ENCODE measurements at places on chromosomes 1 and 21.

GRCh38 chr1:10538646-10539355, 64.1 kb downstream of the PEX14 start:
- no peak for DNase-seq

DNA sequence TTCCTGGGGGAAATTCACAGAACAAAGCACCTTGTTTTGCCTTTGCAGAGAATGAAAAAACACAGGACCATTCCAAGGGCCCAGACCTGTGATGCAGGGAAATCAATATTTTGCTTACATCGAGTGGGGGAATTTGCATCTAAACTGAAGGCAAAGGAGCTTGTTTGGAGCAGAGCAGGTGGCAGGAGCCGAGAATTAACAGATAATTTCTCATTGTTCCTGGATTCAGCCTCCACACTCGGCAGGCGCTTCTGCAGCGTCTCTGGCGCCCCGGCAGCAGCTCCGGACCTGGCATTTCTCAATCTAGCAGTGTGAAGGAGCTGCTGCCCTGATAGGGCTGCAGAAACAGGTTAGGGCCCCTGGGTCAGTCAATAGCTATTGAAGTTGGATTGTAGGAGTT, 2.0 kb upstream of the SYT6 start:
- no peak for DNase-seq

- DNase-seq = no peak
Observed at GRCh38 chr1:81314513-81315233, 486.1 kb upstream of the ADGRL2 start.

- no peak for DNase-seq
Observed at GRCh38 chr21:35197191-35197590, 148.1 kb upstream of the RUNX1 start.

GRCh38 chr1:32200226-32201010, at the start of gene CCDC28B:
CCDC28B (plus strand) TSS chr1:32200595; CDS start chr1:32201936, 1,341 bp downstream.
- peak; percentile 33 for DNase-seq

DNA sequence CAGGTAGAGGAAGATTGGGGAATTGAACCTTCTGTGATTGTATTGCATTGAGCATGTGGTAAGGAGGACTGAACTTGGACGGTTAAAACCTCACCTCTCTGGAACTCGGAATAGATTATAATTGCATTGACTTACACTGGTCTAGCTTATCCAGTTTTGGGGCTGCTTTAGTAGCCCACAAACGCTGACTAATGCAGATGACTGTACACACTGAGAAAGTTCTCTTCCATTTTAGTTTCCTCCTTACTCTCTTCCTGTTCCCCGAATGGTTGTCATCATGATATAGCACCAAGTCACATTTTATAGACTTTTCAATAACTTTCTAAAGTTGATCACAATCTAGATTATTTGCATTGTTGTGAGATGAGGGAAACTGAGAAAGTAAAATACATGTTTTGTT, 78.2 kb downstream of the NFIA start:
- DNase-seq = no peak

DNA sequence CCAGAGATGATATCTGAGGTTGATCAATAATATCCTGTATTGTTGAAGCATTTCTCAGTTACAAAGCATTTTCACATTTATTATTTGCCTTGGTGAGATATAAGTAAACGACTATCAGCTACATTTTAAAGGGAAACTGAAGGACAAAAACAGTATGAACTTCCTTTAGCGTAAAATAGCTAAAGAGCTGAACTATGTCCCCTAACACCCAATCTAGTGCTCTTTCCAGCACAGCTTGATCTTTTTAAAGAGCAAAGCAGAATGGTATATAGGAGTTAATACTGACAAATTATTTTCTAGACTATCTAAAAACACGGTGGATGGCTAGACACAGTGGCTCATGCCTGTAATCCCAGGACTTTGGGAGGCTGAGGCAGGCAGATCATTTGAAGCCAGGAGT, 3.5 kb downstream of the TRIM33 start:
- DNase-seq = no peak

GRCh38 chr1:30274173-30274970, 449.0 kb downstream of the MATN1 start:
- DNase-seq = no peak

GRCh38 chr1:237684236-237684635, 206.5 kb downstream of the ZP4 start:
- no peak for DNase-seq

- DNase-seq = no peak
Observed at GRCh38 chr1:29330856-29331255, 94.5 kb downstream of the PTPRU start.

GRCh38 chr1:200265881-200266280, 144.0 kb downstream of the ZNF281 start:
- no peak for DNase-seq

GRCh38 chr1:82785268-82785790, 984.6 kb downstream of the ADGRL2 start:
- no peak for DNase-seq

DNA sequence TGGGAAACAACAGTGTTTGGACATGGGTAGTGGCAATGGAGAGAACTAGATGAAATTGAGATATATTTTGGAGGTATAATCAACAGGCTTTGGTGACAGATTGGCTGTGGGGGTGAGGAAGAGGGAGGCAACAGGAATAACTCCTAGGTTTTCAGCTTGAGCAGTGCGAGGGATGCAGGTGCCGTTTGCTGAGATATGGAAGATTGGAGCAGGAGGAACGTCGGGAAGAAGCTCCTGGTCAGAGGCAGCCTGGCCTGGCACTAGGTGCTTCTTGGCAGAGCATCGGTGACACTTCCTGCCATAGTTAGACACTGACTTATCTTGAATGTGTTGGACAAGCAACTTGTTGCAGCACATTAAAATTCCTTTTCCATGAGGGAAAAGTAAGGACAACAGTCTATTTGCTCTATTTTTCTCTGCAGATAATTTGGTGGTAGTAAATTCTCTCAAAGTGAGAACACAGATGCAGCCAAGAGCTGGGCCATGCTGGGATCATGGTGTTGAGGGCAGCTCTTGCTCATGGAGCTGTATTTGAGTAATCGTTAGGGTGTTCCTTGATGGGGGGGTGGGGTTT, 21.5 kb upstream of the MYSM1 start:
- DNase-seq = no peak

DNA sequence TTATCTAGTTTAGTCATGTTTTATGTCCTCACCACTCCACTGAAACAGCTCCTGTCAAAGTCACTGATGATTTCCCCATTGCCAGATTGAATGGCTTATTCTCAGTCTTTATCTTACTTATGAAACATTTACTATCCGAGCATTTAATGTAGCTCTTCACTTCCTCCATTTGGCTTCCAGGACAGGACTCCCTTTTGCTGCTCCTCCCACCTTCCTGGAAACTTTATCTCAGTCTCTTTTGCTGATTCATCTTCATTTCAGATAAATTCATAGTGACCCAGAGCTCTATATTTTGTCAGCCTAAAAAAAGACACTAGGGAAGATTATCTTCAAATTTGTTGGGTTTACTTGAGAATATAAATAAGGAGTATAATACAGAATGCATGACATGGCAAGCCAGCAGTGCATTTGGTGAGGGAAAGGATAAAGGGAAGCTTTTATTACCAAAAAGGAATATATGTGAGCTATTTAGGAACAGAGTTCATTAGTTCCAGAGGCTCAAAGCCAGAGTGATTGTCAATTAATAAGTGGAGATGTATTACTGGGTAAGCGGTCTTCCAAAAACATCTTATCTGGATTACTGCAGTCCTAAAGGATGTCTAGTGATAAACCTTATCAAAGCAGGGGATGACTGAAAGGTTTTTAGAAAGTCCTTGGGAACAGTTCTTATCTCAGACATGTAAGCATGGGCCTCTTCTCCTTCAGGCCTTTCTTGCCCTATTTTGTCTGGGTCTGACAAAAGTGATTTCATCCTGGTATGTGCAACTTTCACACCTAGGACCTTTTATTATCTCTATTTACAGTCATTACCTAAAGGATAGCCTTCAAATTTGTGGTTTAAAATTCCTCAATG, 25.6 kb downstream of the IL23R start:
- DNase-seq = no peak

GRCh38 chr1:211068976-211069375, 65.0 kb downstream of the KCNH1 start:
- no peak for DNase-seq

GRCh38 chr21:34795175-34795547, 126.4 kb downstream of the CLIC6 start:
- DNase-seq = no peak

DNA sequence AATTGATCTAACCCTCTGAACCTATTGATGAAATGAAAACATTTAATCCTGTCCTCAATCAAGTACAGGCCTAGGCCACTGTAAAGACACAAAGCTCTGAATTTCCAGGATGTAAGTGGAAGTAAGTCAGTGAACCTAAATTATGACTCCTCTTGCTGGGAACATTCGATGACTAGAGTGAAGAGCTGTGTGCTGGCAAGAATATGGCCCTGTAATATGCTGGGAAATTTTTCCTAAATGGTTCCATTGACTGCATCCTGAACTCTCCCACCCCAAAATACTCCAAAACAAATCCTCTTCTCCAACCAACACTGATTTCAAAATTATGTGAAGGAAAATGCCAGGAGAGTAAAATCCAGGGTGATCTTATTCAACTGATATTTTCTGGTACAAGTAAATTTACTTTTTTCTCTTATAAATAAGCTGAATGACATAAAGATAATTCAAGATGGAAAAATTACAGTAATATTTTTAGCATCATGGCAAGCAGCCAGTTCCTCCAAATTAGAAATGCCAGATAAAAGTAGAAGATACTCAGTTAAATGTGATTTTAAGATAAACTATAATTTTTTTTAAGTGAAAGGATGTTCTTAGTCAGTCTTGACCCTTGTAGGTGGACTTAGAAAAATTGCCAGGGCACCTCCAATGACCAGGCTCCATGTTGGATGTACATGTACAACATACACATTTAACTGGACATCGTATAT, 269.4 kb downstream of the PTGER3 start:
- DNase-seq = no peak

DNA sequence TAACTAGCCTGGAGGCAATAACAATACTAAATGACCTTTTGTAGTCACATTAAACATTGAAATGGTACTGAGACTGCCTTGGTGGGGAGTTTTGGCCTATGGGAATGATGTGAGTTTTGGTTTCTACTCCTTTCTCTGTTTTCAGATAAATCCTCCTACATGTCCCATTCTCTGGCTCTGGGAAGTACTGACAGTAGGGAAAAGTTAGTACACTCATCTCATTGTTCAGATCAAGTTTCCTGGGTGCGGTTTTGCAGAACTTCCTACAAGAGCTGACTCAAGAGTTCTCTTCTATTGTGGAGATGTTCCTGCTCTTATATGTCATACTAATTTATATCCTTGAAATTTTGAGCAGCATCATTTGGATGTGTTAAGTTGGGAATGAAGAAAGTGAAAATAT, 74.2 kb upstream of the MACF1 start:
- no peak for DNase-seq

DNA sequence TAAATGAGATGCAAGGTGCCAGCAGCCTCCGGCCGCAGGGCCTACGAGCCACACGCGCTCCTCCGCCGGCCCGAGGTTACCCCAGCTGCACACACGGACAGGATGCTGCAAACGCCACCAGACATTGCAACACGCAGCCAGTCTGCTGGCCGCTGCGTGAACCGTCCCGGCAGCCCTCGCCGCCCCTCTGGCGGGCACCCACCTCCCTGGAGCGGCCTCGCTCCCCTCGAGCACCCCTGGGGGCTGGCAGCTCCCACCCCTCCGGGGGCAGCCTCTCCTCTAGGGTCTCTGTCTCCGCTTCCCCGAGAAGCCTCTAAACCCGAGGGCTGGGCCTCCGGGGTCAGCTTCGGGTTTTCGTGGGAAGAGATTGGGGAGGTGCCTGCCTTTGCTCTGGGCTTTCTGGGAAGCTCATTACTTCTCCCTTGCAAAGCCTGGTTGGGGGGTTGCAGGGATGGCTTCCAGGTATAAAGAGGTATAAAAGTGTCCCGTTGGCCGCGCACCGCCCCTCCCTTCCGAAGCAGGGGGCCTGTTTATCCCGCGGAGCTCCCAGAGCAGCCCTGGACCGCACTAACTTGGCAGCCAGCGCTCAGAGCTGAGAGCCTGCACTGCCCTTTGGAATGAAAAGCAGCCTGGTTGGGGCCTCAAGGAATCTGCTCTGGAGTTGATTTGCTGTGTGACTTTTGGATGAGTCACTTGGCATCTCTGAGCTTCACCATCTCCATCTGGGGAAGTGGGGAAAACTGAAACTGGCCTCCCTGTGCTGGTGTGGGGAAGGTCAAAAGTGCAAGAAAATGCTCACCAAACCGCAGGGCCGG, 21.8 kb downstream of the DHRS3 start:
- no peak for DNase-seq

GRCh38 chr21:43664358-43664757, 5.0 kb downstream of the RRP1B start:
- no peak for DNase-seq

GRCh38 chr1:1422465-1423244, 1.6 kb upstream of the ANKRD65 start:
- DNase-seq = no peak

DNA sequence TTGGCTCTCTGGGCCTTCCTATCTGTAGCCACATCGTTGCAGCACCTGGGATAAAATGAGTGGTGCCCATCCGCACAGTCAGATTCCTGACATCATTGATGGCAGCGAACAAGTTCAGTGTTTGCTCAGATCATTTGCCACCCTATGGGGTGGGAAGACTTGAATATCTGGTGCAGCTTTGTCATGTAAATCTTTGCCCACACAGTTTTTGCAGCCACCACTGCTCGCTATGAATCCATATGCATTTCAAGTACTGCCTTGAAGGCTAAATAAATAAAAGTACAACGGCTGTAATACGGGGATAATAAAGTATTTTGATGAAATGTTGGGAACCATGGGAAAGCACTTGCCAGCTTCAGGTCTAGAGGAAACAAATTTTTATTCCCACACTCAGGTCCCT, 56.3 kb upstream of the COA6 start:
- no peak for DNase-seq

DNA sequence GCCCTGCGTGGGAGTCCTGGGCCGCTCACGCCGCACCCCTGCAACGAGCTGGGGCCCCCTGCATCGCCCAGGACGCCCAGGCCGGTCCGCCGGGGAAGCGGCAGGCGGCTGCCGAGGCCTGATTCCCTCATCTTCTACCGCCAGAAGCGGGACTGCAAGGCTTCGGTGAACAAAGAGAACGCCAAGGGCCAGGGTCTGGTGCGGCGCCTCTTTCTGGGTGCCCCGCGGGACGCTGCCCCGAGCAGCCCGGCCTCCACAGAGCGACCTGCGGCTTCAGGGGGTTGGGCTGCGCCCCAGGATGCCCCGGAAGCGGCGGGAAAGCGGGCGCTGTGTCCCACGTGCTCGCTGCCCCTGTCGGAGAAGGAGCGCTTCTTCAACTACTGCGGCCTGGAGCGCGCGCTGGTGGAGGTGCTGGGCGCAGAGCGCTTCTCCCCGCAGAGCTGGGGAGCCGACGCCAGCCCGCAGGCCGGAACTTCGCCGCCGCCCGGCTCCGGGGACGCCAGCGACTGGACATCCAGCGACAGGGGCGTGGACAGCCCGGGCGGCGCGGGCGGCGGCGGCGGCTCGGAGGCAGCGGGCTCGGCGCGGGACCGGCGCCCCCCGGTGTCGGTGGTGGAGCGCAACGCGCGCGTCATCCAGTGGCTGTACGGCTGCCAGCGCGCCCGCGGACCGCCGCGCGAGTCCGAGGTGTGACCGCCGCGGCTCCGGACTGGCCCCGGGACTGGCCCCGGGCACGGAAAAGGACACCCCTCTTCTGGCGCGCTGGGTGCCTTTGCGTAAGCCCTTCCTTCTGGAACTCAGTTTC, 2.7 kb downstream of the FAM110D start:
- DNase-seq = no peak
